CD4-positive, alpha-beta T cell treated with Interferon alpha-2 for 1 hour (primary cell): ENCODE measurements at places on chromosomes 6 and 20.

DNA sequence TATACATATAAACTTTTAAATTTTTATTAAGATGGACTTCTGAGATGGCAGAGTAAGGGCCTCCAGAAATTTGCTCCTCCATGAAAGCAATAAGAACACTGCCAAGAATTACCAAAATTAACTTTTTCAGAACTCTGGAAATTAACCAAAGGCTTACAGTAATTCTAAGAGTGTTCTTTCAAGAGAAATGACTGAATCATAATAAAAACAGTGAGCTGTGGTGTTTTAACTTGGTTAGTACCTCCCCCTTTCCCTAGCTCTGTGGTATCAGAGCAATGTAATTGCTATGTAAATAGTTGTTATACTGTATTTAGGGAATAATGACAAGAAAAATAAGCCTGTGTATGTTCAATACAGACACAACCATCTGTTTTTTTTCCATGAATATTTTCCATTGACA is 19.0 kb downstream of the HECA start:
- no peak for DNase-seq

DNA sequence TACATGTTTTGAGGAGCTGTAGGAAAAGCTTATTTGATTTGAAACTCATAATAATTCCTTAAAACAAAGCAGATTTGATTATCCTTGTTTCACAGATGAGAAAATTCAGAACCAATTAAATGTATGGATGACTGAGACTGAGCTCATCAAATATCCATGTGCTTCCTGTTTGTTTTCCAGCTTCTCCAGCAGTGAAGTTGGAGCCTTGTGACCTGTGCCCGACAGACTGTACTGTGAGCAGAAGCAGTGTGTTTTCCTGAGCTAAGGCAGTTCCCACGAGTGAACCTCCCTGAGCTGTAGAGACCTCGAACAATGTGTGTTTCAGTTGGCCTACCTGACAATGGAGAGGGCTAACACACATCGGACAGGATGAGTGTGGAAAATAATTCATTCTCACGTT is 599.5 kb upstream of the NRSN1 start:
- DNase-seq: no peak

DNA sequence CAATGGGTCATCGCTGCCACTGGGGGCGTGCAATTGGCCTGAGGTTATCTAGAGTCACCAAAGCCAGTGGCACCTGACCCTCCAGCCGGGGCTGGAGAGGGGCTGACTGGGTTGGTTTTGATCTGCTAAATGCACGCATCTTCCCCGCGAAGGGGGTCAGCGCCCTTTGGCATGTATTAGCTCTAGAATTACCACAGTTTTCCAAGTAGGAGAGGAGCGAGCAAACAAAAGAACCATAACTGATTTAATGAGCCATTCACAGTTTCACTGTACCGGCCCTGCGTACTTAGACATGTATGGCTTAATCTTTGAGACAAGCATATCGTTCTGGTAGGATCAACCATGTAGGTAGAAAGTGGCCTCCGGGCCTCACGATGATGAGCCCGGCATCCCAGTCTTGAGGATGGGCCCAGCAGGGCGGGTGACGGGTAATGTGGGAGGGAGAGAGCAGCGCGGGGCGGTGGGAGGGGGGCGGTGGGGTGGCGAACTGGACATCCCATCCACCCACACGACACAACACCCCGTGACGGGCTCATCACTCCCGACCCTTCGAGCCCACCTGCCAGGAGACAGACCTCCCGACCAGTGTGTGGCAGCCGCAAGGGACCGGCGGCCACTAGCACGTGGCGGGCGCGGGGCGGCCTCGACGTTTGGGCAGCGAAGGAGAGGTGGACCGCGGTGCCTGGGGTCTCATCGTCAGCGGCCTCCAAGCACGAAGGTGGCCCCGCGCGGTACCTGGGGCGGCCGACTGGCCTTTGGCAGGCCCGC is 1957.5 kb upstream of the DEFB115 start:
- DNase-seq: no peak

DNA sequence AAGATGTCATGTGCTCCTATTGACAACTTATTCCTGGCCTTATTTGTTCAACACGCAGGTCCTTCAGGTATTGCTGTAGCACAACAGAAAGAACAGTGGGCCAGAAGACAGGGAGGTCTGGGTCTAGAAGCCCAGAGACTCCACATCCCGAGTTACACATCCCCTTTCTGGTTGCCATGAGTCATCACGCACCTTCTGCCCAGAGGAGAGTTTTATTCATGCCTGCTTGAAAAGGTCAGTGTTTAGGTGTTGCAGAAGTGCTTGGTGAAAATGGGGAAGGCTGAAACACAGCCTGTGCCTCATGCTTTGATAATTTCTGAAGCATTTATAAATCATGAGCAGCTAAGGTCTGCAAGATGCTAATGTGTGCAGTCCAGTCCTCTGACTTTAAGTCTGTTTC is 256.4 kb downstream of the GMPR start:
- DNase-seq: no peak

- no peak for DNase-seq
Measured at GRCh38 chr6:13260831-13261230, 67.5 kb downstream of the TBC1D7 start.

GRCh38 chr6:45196121-45196520 is 132.0 kb upstream of the RUNX2 start:
- no peak for DNase-seq

DNA sequence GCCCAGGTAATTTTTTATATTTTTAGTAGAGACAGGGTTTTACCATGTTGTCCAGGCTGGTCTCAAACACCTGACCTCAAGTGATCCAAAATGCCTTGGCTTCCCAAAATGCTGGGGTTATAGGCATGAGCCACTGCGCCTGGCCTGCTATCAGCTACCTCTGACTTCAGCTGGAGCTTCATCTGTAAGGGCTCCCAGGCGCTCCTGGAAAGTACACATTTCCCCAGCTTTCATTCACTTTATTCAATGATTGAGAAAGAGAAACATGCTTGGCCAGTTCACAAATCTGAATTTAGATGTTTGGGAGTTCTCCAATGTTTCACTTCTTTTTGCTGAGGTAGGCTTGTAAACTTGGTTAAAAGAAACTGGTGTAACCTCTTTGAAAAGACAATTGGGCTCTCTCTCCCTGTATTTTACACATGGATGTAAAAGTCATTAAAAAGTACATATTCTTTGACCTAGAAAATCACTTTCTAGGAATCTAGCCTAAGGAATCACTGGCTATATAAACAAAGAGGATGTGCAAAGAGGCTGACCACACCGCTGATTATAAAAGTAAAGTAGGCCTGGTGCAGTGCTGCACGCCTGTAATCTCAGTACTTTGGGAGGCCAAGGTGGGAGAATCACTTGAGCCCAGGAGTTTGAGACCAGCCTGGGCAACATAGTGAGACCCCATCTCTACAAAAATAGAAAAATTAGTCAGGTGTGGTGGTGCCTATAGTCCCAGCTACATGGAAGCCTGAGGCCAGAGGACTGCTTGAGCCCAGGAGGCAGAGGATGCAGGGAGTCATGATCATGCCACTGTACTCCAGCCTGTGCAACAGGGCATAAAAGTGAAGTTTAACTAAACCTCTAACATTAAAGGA is 128.9 kb downstream of the BACH2 start:
- DNase-seq: no peak

GRCh38 chr6:105664931-105665330 is 262.0 kb upstream of the PREP start:
- DNase-seq: no peak

DNA sequence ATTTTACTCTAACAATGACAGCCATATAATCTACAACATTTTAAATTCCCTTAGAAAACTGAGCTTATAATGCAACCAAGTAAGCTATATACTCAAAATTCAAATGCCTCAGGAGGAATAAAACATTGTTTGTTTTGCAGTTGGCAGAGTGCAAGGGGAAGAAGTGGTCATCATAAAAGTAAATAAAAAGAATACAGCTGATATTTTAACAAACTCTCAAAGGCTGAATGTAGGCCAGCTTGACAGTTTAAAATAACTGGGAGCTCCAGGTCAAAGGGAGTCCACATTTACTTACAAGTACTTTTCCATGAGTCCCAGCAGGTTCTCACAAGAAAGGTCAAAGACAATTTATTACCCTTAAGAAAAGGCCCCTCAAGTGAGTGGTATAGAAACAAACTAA is 589.8 kb downstream of the BCKDHB start:
- no peak for DNase-seq

- no peak for DNase-seq
Measured at GRCh38 chr6:28910901-28911690, 12.7 kb downstream of the TRIM27 start.
